ENCODE measurements at places on chromosomes 5 and 9.

DNA sequence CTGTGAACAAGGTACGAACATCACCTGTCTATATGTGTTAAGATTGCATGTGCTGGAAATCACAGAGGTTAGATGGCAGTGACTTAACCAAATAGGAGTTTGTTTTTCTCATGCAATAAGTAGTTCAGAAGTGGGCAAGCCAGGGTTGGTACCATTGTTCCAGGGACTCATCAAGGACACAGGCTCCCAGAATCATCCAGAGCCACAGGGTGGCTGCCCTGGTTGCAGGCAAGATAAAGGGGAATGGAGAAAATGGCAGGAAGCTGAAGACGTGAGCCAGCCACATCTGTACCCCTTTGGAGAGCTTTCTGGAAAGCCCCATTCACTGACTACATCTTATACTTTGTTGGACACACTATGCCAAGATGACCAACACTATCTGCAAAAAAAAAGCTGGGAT lies 126.0 kb upstream of the IL12B start:
- no peak for DNase-seq

DNA sequence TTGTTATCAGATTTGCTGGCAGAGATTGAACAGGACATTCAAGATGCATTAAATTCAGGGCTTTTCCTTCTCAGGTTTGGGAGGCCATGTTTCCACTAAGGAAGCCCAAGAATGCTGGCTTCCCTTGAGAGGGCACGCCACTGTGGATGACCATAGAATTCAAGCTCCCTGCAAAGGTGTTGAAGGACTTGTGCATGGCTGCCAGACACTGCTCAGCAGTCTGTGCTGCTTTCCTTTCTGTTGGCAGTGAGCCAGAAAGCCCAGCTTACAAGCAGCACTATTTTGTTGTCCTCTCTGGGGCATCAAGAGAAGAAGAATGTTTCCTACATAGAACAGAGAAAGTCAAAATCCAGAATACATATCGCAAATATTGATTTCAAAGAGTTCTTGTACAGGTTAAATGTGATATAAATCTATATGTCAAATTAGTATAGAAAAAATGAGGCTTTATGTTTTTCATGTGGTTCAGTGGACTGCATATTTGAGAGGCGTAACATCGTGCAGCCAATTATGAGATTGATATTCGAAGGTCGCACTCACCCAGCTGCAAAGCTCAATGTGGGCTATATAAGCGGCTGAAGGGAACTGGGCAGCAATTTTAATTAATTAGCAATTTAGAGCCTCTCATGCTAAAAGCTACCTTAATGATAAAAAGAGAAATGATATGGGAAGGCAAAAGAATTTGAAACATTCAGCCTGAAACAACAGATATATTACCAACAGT lies 103.1 kb upstream of the ISL1 start:
- DNase-seq, result peak; percentile 78

DNA sequence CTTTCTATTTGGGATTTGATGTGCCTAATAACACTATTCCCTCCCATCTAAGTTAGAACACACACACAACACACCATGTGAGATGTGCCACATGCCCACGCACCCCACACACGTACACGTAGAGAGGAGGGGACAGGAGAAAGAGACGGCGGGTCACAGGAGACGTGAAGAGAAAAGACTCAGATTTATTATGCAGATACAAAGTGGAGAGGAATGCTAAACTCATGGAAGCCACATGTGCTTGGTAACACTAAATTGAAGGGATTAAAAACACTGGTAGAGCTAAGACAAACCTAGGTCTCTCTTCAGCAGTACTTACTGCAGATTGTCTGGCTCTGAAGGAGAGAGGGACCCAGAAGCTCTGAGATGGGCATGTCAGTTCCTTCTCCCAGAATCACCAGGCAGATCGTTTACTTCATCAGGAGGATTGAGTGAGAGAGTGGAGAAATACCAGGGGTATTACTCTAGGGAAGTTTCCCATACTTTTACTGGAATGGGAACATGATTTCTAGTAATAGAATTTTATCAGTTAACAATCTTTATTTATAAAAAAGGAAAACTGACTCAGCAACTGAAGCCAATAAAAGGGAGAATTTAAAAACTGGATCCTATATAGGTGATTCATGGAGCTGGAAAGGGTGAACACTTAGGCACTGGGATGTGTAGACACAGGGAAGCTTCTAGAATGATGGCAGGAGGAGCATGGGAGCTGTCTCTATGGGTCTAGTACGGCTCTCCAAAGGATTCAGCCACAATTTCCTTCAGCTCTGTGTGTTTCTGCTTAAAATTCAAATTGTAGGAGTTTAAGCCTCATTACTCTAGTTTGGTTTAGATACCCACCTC lies 139.4 kb downstream of the MACIR start:
- DNase-seq, result no peak

DNA sequence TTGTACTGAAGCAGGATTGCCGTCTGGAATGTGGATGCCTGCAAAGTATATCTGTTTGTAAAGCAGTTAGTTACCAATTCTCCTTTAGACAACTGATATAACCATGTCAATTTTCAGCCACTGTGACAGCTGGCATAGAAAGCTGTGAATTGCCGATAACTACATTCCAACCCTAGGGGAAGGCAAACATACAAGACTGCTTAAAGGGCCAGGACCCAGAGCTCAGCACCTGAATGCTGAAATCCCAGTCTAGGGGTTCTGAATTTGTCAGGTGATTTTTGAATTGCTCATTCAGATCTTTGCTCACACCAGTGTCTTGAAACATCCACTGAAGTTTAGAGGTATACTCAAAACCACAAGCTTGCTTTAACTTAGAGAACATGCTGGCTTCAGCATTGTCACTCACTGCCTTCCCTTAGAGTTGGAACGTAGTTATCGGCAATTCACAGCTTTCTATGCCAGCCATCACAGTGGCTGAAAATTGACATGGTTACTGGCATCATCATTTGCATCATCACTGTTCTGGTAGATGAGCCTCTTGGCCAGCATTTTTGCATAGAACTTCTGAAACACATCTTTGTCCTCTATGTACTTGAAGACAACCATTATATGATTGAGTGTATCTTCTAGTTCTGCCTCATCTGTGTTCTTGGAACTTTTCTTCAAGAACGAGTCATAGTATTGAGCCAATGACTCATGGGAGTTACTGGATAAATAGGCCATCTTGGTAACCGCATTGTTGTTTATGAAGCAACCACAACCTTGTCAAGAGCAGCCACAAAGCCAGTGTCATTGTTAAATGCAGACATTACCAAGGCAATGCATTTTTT lies 82.1 kb downstream of the CCDC192 start:
- no peak for DNase-seq

GRCh38 chr5:82339792-82340191 lies 61.6 kb upstream of the RPS23 start:
- no peak for DNase-seq

DNA sequence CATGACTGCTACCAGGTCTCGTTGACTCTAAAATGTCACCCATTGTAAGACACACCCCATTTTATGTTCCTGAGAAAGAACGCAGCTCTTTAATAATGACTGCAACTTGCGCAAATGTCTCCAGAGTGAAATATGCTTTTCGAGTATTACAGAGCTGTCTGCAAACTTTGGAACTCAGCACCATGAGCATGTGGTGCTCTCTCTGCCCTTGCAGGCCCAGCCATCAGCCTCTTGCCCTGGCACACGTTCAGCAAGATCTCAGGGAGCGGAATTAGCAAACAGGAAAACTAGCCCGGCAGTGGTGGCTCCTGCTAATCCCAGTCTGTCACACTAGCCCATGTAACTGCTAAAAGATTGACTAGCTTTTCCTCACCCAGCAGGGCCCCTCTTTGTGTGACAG lies 114.5 kb upstream of the SLC1A3 start:
- no peak for DNase-seq

- no peak for DNase-seq
Measured at GRCh38 chr9:80883426-80883825, 805.9 kb downstream of the TLE1 start.
